Stimulated activated CD4-positive, alpha-beta T cell treated with anti-CD3 and anti-CD28 coated beads, Interleukin-1b, Interleukin-23, amount 100 ng/mL, for 48 hours (primary cell): ENCODE measurements at places on chromosomes 11 and 22.

DNA sequence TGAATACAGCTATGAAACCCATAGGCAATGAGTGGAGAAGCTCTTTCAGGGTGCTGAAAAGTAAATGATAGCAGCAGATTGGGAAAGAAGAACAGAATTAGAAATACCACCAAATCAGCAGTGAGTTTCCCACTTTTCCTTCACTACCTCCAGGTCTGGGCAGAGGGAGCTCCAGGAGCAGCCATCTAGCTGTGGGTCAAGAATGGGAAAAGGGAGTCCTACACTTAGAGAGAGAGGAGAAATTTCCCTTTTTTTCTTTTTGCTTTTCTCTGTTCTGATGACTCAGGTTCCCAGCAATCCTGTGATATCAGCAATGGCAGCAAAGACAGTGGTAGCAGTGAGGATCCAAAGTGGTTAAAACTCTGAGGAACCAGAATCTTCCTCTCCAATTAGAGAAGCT, 263.9 kb downstream of the NXPE2 start:
- DNase-seq = no peak

DNA sequence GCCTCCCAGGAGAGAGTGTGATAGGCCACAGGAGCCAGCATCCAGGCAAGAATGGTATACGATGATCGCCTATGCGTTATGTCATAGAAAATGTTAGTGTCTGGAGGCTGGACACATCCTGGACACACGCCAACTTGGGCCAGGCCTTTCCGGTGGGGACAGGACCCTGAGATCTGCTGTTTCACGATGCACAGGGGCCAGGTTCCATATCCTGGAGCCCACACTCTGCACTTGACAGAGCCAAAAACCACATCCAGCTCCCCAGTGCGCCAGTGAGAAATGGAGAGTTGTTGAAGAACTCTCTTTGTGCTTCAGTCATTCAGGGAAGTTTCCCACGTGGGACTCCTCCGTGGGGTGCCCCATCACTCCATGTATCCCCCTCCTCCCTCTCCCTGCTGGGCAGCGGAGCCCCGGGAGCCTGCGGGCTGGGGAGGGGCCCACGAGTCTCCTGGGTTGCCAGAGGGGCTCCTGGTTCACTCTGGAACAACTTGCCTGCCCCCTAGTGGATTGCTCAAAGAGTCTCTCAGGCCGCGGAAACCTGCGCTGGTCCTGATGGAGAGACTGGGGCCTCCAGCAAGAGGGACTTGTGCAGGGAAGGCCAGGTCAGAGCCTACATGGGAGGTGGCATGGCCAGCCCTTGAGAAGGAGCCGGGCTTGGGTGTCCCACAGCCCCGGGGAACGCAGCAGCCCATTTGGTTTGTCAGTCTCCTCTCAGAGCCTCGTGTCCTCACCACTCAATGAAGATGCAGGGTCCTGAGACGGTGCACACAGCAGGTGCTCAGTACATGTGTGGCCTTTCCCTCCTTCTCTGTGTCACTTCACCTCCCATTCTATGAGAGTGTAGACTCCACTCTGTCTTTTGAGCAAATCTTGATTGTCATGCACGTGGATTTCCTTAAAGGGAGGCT, 10.2 kb upstream of the LRRC32 start:
- peak; percentile 57 for DNase-seq

- peak; percentile 58 for DNase-seq
These were observed 16.2 kb downstream of the CAPN5 start for GRCh38 chr11:77082838-77083565.

DNA sequence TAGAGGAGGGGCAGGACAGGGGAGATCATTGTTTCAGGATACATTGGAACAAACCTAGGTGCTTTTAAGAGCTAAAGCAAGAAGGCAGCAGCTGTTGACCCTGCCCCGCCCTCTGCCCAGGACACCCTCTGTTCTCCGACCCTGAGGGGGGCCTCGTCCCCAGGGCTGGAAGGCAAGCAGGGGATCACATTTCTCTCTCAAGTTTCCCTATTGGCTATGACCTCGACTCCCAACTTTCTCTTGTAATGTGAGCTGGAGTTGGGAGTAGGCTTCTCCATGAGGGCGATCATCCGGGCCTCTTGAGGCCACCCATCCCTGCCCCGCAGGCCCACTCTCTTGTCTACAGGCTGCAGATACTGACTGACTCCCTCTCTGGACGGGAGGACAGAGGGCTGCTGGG, 37.7 kb downstream of the DSCAML1 start:
- no peak for DNase-seq

DNA sequence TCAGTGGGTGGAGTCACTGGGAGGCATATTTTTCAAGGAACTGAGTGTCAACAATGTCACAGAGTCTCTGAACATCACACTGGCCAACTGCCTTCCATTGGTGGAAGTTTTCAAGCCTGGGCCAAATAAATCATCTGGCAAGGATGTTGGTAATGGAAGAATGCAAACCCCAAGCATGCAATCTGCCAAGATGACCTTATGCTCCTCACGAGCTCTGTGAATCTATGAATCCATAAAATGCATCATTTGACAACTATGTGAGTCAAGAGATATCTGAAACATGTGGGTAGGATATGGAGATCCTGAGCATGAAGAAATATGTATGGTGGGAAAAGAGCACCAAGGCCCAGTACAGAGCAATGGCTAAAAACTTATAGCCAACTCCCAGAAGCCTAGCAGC, 122.2 kb downstream of the PLEKHA7 start:
- DNase-seq = no peak

DNA sequence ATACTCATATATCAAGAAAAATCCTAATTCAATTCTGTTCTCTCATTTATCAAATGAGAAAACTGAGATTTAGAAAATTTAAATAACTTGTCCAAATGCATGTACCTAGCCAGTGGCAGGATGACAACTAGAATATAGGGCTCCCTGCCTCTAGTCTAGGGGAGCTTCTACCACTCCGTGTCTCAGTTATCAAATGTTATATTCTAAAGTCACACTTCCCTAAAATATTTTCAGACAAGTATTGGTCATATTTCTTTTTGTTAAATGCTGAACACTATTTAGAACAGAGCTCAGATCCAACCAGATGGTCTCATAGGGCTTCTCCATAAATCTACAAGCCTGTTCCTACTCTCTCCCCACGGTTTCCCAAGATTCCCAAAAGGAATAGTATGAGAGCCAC, 26.3 kb downstream of the KCNJ1 start:
- no peak for DNase-seq

DNA sequence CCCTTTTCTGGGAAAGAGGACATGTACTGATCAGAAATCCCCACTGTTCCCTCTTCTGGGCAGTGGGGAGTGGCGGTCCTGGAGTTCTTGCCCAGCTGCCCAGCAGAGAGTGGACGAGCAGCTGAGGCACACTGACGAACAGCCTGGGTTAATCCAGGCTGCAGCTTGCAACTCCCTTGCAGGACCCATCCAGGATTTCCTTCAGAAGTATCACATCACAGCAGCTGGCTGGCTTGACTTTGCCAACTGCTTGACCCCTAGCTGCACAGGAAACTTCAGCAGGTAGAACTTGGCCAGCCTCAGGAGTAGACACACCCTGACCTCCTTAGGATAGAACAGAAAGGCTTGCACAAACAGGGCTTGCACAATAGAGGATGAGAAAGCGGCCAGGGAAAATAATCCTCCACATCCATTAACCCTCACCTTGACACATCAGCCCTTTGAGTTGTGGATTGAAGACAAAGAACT, 27.9 kb upstream of the FZD4 start:
- no peak for DNase-seq

GRCh38 chr11:78318321-78319114, 99.1 kb downstream of the GAB2 start:
- no peak for DNase-seq

GRCh38 chr22:20080776-20081654, 974 bp downstream of the DGCR8 start:
- DNase-seq = peak; percentile 18

DNA sequence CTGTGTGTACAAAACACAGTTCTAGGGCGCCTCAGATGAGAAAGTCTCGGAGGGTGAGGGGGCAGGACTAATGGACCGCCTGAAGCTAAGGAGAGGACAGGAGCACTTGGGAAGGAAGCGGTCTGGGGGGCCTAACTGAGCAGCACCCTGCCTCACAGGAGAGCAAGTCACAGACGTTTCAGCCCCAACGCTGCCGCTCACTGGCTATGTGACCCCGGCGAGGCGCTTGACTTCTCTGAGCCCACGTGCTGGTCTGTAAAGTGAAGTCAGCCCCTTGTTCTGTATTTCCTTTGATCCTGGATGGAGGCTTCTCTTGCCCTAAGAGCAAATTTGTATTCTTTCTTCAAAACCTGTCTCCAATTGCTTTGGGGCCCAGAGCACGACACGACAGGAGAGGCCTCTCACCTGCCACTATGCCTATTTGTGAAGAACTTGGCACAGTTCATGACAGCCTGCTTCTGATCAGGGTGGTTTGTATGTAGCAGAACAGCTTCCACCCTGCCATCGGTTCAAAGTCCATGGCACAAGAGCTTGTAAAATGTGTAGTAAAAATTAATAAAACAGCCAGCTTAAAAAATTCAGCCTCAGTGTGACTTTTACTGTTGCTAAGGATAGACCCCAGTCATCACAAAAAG, 59.1 kb downstream of the WNT11 start:
- no peak for DNase-seq

DNA sequence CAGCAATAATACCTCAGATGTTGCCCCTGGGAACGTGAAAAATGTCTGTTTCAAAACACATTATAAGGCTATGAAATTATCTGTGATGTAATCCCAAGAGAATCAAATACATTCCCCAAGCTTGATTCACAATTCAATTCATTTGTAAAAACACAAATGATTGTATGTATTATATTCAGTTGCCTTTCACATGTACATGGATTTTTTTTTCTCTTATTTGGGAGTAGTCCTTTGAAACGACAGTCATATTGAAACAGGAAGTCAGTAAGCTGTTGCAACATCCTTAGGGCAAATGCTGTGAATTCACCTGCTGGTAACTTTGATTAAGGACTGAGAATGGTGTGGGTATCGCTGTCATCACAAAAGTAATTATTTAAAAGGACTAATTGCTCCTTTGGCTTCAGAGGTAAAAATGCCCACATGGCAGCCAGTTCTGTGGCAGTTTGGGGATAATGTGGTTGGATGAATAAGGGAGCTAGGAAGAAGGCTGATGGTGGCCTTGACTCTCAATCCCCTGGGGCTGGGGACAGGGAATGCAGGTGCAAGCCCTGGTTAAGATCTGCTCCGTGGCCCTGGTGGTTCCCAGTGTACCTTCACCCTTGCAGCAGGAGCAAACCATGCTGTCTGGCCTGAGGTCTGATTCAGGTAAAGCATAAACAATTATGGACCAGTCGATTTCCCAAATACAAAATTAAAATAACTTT, 13.2 kb downstream of the EHF start:
- no peak for DNase-seq

GRCh38 chr22:49551897-49552614, 275.6 kb downstream of the BRD1 start:
- DNase-seq = no peak

DNA sequence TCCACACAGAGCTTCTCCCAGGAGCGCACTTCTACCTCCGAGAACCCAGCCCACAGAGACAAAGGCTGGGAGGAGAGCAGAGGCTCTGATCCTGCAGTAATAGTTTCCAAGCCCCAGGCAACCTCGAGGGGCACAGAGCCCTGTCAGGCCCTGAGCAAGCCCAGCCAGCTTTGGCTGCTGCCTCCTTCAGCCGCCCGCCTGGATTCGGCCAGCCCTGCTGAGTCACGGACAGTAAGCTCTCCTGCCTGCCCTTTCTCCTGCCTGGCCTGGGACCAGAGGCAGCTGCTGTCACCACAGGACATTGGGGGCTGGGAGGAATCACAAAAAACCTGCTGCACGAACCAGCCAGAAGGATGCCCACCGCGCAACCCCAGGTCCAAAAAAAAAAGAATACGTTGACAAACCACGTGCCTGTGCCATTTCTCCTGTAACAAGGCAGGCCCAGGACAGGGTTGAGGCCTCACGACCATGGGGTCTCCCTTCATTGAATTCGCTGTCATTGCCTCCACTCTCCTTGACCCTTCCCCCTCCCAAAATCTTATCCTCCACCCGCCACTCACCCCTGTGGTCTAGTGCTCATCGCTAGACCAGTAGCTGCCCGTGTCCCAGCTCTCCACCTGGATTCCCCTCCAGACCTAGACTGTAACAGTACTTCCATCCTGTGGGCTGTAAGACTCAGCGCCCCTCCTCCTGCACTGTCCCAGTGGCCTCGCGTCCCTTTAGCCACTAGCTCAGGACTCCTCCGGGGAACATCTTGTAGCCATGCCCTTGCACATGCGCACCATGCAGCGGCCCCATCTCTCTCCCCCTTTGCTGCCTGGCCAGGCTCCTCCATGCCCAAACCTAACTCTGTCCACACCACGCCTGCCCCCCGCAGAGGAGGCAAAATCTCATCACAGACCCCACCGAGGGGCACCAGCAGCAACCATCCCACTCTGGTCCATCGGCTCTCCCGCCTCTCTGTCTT, 7.4 kb upstream of the SLC22A12 start:
- no peak for DNase-seq

GRCh38 chr22:29816539-29816938, 21.5 kb downstream of the ASCC2 start:
- no peak for DNase-seq

- no peak for DNase-seq
These were observed 74.9 kb downstream of the SMCO4 start for GRCh38 chr11:93468290-93468689.

- no peak for DNase-seq
These were observed 27.6 kb upstream of the ZBTB16 start for GRCh38 chr11:114031967-114032320.

- DNase-seq = peak; percentile 31
These were observed 10.5 kb downstream of the AASDHPPT start for GRCh38 chr11:106087815-106088435.

DNA sequence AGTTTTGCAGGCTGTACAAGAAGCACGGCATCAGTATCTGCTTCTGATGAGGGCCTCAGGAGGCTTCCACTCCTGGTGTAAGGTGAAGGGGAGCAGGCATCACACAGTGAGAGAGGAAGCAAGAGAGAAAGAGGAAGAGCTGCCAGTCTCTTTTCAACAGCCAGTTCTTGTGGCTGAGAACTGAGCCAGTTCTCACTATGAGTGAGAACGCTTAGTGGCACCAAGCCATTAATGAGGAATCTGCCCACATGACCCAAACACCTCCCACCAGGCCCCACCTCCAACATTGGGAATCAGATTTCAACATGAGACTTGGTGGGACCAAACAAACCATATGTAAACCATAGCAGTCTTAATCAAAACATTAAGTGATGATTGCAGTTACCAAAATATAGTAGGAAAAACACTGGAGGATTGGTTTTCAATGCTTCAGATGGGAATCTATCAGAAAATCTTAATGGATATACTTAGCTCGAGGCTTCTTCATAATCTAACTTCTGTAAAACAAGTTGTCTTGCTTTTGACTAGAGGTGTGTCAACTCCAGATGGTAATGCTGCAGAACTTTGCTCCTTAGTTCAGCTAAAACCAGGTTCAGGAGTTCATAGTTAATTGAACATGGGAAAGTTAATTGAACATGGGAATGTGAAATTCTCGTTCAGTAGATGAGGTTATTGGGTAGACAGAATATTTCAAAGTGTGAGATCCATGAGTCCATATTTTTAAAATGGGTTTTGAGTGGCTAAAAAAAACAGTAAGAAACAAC, 12.2 kb downstream of the FAR1 start:
- no peak for DNase-seq

DNA sequence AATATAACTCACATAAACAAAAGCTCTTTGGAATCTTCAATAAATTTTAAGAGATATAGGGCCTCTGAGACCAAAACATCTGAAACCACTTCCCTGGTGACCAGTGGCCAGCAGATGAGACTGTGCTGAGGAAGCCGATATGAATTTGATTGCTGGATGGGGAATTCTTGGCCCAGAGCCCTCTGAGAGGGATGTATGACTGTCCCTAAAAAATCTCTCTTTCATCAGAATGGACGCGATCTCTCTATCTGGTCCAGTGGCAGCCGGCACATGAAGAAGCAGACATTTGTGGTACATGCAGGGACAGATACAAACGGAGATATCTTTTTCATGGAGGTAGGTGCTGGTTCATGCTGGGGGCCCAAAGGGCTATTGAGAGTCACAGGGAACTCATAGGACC, 37.5 kb downstream of the MYBPC3 start:
- no peak for DNase-seq
